Fibroblast of pulmonary artery (primary cell): ENCODE measurements at places on chromosomes 1 and 21.

DNA sequence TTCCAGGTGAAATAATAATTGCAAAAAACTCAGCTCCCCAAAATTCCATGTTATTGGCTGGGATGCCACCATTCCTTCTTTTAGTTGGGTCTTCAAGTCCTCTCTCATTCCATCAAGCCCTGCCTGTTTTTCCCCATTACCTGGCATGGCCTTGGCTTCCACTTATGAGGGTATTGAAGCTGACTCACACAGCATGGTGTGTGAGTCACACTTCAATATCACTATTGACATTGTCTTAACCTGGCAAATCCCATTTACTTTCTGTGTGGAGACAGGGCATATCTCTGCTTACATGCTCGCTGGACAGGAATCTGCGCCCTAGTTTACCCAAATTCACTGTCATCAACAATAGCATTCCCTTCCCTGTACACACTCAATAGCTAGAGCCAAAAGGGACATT is 1806.8 kb downstream of the BRINP3 start:
- DNase-seq = no peak

DNA sequence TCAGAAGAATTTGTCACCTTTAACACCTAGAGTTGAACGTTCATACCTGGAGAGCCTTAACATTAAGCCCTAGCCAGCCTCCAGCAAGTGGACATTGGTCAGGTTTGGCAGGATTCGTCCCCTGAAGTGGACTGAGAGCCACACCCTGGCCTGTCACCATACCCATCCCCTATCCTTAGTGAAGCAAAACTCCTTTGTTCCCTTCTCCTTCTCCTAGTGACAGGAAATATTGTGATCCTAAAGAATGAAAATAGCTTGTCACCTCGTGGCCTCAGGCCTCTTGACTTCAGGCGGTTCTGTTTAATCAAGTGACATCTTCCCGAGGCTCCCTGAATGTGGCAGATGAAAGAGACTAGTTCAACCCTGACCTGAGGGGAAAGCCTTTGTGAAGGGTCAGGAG is 52.3 kb downstream of the UBE4B start:
- no peak for DNase-seq

GRCh38 chr1:20149601-20150325 is 10.6 kb downstream of the PLA2G2F start:
- DNase-seq = no peak

DNA sequence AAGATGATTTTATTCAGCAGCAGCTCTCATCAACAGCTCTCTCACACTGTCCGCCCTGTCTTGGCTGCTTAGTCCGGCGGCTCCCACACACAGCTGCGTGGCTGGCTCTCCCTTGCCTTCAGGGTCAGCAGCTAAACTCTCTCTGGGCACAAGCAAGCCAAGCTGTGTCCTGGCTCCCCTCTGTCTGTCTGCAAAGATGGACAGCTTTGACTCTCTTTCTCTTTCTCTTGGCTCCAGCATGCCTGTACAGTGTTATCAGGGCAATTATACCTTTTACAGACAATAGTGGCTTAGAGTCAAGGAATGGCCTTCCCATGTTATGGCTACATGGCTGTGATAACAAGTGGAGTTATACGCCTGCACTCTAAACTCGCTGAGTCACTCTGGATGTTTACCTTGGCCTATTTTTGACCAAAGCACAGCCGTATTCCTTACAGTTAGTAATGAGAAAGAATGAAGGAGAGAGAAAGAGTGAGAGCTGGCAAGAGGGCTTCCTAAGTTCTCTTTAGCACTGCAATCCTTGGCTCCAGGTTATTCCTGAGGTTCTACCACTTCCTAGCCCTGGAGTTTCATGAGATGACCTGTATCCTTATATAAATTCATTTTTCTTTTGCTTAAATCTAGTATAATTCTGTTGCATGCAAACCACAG is 59.9 kb upstream of the ZSWIM5 start:
- peak; percentile 91 for DNase-seq

DNA sequence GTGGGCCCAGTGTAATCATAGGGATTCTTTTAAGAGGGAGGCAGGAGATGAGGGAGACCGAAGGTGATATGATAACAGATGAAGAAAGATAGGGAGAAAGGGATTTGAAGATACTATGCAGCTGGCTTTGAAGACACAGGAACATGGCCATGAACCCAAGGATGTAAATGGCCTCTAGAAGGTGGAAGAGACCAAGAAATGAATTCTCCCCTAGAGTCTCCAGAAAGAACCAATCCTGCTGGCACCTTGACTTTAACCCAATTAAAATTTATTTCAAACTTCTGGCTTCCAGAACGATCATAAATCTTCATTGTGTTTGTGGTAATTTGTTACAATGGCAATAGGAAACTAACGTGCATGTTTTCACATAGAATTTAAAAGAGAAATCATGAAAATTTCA is 95.0 kb upstream of the GORAB start:
- DNase-seq = no peak

DNA sequence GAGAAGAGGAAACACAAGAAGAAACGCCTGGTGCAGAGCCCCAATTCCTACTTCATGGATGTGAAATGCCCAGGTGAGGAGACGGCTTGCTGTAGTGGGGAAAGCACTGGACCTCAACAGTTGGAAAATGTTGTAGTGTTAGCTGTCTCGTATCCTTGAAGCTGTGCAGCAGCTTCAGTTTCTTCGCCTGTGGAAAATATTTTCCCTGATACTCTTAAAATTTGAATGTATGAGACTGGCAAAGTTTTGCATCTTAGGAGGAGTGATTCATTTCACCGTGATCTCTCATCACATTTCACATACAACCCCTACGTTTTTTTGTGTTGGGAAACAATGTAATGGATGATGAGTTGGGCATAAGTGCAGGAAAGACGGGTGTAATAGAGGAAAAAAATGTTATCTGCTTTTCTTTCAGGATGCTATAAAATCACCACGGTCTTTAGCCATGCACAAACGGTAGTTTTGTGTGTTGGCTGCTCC is 629 bp downstream of the RPS27 start:
- no peak for DNase-seq

DNA sequence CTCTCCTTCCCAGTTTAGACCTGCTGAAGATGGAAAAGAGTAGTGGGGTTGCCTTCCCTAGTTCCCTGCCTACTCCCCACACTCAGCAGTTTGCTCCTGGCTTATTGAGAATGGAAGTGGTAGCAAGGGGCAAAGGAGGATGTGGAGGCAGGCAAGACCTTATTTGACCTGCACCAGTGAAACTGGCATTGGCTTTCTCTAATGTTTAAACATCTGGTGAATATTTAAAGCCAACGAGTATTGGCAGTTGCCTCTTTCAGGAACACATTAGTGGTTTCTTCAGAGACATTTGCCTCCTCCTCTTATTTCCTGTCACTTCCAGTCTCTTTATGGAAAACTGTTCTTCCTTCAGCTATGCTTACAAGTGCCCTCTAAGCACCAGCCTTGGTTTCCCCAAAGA is 62.4 kb upstream of the VAV3 start:
- no peak for DNase-seq

DNA sequence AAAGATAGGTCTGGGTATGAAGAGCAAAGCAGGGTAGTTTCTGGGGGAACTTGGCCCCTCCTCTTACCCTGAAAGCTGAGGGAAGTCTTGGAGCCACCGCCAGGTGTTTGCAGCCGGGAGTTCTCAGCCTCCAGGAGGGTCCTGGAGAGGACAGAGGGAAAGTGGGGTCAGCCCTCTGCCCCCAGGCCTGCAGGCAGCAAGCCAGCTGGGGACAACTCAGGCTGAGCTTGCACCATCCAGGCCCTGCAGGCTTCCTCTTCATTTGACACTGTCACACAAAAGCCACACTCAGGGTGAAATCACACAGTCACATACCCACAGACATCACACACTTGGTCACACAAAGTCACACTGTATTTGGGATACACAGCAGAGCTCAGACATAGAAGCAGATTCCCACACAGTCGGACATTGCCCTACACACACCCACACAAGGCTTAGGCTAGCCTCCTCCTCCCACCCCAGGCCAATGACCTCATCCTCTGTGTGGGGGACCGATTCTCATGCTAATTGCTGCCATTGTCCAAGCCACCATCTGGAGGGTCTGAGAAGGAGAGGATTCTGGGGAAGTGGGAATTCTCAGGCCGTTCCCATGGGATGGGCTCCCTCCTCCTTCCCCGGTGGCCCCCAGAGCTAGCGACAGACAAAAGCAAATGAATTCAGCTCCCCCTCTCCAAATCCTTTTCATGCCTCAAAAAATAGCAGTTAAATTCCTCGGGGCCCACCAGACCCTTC is 3.7 kb downstream of the NES start:
- DNase-seq = no peak

DNA sequence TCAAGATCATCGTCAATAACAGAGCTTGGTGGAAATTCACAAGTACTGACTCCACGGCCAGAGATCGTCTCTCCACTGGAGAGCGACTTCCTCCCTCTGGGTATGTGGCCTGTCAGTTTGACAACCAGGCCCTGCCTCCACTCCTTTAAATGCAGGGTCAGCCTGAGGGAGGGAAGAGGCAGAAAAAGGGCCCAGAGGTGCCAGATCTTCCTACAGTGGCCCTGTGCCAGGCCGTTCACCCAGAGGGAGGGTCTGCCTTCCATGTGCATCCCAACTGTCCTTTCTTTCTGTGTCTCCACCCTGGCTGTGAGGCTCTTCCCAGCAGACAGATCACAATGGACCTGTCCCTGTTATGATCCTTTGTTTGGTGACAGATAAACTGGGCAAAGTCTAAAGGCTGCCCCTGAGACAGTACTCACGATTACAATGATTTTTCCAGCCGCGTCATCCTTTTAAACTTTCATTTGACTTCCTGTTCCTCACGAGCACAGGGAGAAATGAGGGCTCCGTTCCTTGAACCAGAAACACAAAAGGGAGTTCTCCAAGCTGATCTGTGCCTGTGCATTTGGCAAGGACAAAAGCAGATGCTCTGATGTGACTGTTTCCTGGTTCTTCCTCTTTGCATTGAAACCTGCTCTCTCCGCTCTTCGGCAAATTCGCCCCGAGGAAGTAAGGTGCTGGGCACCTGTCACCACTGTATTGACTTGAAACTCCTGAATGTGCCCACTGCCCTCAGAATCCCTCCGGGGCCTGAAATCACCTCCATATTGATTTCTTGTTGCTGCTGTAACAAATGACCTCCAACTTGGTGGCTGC is 126.7 kb downstream of the PGBD5 start:
- no peak for DNase-seq

DNA sequence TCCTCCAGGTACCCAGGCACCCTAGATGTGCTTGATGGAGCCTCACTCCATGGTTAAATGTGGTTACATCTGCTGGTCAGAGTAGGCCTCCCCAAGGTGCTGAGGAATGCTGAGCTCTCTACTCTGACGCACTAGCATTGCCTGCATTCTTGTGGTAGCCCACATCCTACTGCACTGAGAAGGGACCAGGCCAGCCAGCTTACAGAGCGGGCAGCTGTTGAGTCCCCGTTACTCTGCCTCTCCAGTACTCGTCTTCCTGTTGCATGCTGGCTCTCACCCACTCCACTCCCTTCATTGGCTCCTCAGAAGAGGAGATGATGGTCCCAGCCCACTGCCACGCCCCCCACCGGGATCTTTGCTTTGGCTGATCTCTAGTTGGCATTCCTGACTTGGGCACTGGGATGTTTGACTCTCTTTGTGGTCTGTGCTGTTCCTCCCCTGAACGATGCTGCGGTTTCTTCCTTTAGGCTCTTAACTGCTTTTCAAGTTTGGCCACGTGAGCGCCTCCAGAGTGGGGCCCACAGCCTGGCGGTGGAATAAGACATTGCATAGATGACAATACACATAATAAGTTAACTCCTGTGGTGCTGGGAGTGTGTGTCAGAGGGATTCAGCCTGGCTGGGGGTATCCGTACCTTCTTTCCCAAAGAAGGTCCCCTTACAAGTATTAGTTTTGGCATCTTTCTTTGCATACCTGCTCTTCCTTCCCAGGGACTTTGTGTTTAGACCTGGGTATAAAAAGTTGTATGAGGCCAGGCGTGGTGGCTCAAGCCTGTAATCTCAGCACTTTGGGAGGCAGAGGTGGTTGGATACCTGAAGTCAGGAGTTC is 18.6 kb downstream of the AZIN2 start:
- peak; percentile 100 for DNase-seq

DNA sequence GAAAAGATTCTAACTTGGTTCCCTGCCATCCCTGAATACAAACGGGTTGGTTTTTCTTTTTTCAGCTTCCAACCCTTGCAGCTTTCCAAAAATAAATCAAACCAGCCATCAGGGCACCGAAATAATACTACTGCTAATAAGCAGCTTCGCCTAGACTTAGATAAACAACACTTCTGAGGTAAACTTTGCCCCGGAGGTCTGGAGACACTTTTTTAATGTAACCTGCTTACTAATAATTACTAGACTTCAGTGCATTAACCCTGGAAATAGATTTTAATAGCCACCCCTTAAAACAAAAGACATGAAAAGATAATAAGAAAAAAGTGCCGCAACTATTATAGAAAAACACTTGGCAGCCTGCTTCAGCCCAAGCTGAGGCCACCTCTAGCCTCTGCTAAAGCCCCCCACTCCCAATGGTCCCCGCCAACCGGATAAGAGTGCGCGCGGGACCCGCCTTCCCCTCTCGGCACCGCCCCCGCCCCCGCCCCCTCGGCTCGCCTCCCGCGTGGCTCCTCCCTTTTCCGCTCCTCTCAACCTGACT is 405 bp upstream of the GADD45A start:
- no peak for DNase-seq

- DNase-seq = no peak
These were observed 7.0 kb upstream of the CCT8 start for GRCh38 chr21:29080454-29080941.

DNA sequence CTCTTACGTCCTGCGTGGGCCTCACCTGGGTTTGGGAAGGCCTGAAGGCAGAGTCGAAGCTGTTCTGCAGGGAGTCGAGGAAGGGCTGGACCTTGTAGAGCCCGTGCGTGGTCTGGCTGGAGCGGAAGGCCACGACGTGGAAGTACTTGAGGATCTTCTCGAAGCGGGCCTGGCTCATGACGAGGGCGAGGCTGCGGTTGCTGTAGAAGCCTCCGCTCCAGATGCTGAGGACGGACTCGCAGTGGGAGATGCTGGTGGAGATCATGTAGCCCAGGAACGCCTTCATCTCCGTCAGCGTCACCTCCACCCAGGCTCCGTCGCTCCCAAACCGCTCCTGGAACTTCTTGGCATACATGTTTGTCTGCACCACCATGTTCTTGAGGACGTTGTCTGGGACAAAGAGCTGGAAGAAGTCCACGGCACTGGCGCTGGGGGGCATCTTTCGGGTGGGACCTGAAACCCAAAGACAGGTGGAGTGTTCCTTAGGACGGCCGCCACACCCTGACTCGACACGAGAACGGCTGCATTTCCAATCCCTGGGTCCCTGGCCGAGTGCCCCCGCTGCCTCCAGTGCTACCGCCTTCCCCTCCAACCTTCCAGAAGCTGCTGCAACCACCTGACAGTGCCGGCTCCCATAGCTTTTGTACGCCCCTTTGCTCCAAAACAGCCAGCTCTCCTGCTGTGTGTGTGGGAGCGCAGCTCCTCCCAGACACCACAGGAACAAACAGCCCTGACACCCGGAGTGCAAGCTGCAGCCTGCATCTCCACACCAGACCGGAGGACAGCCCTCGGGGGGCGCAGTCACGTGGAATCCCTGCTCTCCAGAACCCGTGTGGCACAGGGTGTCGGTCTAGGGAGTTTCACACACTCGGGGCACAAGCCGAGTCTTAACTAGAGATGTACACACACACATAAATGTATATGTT is 69.0 kb downstream of the PGBD5 start:
- no peak for DNase-seq
